Panc1 (cell line): ENCODE measurements at places on chromosomes 7 and 10. TPM values are rescaled to one million over a fixed set of nuclear protein-coding genes. Genes with fewer than 3 reads are reported as not detected.

GRCh38 chr10:86821388-86821999 lies 65.1 kb downstream of the BMPR1A start:
- DNase-seq, result no peak

TAS2R4 gene
- total RNA-seq, result 0.57 TPM

DNA sequence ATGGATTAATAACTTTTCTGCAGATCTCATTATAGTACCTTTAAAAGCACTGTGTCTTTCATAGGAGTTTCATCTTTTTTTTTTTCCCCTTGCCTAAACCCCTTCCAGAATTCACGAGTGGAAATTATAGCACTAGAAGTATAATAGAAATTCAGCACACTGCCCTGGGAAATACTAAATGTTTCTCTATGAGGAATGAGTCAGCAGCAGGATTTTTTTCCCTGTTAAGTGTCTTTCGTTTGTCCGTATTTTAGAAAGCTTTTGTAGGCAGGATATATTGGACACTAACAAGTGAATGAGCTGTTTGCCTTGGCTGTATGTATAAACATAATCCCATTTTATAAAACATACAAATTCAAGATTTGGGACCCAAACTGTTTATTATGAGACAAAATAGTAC lies 105.8 kb downstream of the EXOC4 start:
- DNase-seq, result no peak

DNA sequence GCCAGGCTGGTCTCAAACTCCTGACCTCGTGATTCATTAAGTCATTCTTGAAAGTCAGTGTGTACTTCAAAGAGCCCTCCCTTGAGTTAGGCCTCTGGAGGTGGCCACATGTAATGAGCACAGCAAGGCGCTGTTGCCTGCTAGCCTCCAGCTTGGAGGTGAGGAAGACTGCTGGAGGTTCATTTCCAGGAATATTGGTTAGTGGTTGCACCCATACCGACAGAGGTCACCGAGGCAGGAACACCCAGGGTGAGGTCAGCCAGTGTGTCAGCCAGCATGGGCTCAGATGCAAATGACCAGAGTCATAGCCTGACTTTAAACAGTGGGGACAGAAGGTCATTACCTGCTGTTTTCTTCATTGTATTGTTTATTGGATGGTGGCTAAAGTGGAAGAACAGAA lies 85.0 kb downstream of the PLPP4 start:
- DNase-seq, result no peak

GRCh38 chr10:112526906-112527305 lies 79.9 kb downstream of the VTI1A start:
- no peak for DNase-seq

C10orf95 gene
- 0.21 TPM for total RNA-seq

DNA sequence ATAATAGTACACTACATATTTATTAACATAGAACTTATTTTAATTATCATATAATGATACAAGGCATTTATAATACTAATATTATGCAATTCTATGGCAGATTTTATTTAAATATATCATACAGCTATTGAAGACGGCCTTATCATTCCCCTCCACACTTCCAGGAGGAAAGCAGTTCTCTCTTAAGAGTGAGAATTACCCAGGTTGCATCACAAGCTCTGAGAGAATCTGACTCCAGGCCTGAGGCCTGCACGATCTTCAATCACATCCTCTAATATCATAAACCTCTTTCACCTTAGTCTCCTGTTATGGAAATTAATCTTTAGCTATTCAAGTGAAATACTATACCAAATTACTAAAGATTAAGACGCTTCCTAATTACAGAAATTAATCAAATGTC lies 564.4 kb downstream of the PARD3 start:
- no peak for DNase-seq

PSD gene
- total RNA-seq, result 2.4 TPM

FEZF1 gene
- not detected for total RNA-seq

DNA sequence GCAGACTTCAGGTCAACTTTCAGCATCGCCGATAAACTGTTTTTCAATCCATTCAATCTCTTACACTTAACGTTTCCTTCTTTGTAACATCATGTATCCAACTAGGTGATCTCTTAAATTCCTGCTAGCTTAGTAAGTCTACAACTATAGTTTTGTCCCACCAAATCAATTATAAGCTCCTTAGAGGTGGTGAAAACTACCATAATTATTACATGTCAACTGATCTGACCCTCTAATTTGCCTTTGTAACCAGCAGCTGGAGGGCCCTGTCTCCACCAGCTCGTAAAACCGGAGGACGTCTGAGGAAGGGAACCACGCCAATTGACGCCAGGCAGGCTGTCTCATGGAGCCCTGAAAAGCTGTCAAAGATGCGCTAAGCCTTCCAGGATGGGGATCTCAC lies 113.4 kb downstream of the ABCC2 start:
- DNase-seq, result no peak

- DNase-seq, result peak; percentile 67
Observed at GRCh38 chr7:105268511-105269392, 120.0 kb downstream of the SRPK2 start.

- DNase-seq, result no peak
Observed at GRCh38 chr7:156985101-156985992, 25.1 kb downstream of the MNX1 start.

ZNF365 gene
- 22.8 TPM for total RNA-seq

GRCh38 chr7:88628363-88629085 lies 131.0 kb upstream of the ZNF804B start:
- no peak for DNase-seq

GRCh38 chr10:14659626-14660196 lies 115.0 kb downstream of the FAM107B start:
- DNase-seq, result no peak

SYT15 gene
- total RNA-seq, result 0.28 TPM

DNA sequence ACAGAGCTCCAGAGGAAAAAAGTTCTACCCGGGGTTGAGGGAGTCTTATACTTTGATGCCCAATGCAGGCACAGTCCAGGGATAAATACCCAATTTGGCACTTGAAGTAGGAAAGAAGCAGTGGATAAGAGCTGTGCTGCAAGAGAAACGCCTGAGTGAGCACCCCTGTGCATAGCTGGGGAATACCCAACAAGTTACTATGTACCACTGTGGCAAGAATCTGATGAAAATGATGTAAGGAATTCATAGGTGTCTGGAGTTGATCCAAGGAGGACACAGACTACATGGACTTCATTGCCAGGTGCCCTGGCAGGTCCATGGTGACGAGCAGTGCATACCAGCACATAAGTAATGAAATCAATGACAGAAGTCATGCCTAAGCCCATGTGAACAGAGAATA lies 183.7 kb upstream of the FEZF1 start:
- DNase-seq, result no peak

UCMA gene
- not detected for total RNA-seq

MKI67 gene
- total RNA-seq, result 151 TPM

- DNase-seq, result no peak
Observed at GRCh38 chr10:124640538-124641231, 103.5 kb downstream of the FAM53B start.

LAMB4 gene
- not detected for total RNA-seq

LFNG gene
- total RNA-seq, result 38.1 TPM

DNA sequence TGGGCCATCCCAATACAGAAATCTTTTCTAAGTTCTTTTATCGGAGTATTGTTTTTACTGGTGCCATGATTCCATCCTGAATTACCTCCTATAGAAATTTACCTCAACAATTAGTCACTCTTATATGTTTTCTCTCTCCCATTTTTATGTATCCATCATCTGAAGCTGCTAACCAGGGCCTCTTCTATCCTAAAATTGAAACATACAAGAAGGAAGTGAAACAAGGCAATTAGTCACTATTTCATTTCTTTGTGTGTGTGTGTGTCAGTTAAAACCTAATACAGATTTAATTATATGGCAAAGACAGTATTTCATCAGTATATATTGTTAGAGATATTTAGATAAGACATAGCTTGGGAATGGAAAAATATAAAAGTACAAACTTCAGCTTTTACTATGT lies 148.4 kb upstream of the AHR start:
- no peak for DNase-seq

GRCh38 chr7:158404031-158404761 lies 183.4 kb downstream of the PTPRN2 start:
- DNase-seq, result no peak

ANKRD7 gene
- 1.0 TPM for total RNA-seq

DNA sequence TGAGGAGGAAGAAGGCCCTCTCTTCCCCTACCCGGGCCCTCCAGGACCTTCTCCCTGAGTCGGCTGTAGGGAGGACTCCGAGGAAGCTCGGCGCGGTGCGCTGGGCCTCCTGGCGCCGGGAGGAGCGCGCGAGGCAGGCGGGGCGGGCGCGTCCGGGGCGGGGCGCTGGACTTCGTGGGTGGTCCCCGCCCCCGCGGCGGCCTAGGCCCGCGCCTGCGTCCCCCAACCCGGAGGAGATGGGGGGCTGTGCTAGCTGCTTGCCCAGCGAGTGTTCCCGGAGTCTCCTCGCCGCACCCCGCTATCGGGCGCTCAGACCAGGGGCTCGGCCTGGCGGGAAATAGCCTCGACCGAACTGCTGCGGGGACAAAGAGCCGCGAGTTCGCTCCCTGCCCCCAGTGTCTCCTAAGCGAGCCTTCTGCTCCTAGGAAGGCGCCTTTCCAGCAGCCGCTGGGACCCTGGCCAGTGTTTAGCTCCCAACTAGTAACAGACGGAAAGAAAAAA lies 19.2 kb upstream of the SMO start:
- DNase-seq, result no peak

C10orf143 gene
- total RNA-seq, result 1.0 TPM

GRCh38 chr7:49322476-49322875 lies 398.1 kb downstream of the CDC14C start:
- no peak for DNase-seq

SDK1 gene
- 47.4 TPM for total RNA-seq

CFAP69 gene
- total RNA-seq, result 0.51 TPM

DNA sequence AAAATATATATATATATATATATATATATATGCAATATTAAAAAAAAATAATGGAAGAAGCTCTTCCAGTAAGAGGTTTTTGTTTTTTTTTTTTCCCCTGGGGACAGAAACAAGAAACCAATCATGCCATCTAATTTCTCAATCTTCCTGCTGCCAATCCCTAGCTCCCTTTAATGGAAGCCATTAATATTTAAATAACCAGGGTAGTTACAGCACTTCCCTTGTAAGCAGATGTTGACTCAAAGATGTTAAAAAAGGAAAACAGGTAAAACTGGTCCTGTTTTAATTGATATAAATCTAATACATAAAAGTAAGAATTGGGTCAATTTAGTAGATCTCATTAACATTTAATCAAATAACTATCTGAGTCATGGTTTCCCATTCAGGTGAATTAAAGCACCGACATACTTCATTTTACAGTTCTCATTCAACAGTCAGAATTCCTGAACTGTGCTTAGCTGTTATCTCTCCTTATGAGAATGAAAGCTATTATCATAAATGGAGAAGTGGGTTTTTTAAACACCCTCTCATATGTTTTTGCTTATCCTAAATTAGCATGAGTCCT lies 22.6 kb downstream of the CPVL start:
- DNase-seq, result no peak

GRCh38 chr10:22280078-22280477 lies 36.1 kb upstream of the COMMD3 start:
- DNase-seq, result no peak

DNA sequence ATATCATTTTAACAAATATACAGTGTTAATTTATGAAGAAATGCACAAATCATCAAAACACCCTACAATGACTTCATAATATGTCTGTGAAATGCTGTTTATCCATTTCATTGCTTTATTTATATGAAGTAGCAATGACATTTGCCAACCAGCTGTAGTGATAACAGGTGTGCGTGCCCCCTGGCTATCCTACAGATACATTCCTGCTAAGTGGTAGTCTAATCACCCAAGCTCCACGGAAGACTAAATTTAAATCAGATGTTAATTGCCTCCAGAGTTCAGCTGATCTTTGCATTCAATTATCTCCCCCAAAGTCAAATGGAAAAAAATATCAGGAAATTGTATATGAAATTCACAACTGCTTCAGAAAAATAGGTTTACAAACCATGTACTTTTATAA lies 1164.2 kb upstream of the LRRN3 start:
- no peak for DNase-seq

DNA sequence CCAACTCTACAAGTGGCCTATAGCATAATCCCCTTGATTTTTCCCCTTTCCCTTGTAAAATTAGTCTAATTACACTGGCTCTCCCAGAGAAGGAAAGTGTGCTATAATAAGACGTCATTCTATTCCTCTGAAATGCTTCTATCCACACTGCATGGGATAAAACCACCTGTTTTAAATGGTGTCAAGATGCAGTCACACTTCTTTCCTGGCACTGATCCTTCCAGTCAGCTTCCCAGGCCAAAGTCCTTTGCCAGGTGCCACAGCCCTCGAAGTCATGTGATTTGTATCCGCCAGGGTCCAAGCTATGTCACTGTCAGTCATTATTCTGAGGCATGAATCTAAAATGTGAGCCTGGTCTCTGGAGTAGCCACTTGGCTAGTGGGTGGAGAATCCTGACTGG lies 169.0 kb upstream of the KIAA1217 start:
- no peak for DNase-seq

GRCh38 chr7:66629222-66630062 lies 761 bp downstream of the KCTD7 start:
- DNase-seq, result no peak

DNA sequence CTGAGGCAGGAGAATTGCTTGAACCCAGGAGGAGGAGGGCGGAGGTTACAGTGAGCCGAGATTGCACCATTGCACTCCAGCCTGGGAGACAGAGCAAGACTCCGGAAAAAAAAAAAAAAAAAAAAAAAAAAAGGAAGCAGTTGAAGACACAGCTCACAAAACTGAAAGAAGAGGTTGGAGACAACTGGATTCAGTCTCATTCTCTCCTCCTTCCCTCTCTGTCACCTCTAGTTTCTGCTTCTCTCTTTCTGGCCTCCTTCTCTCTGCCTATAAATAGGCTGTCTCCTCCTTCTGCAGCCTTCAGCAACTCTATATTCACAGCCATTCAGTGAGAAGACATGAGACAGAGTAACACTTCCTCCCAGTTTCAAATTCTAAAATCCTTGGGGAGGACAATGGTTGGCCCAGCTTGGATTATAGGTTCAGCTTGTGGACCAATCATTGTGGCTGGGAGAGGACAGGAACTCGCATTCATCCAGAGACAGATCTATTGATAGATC lies 125.6 kb upstream of the HABP2 start:
- DNase-seq, result no peak

DNA sequence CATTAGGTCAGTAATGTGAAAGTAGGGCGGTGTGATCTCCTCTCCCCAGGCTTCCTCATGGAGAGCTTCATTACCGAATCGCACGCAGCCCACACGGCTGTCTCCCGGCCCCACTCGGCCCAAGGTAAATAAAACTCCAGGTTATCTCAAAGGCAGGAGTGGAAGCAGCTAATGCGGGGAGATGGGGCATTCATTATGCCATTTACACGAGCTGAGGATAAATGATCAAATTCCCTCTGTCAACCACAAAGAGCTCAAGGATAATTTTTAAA lies 93.5 kb downstream of the ADARB2 start:
- no peak for DNase-seq
